Activated T-helper 2 cell treated with anti-CD3 and anti-CD28 coated beads, Interferon-gamma antibody, Interleukin-2, Interleukin-4, amounts not matched to agents 10 μg/mL and 5 μg/mL and 100 μg/mL, durations not matched to agents 14 hours and 24 hours and 36 hours (primary cell): ENCODE measurements at places on chromosomes 3 and 15. TPM values are rescaled to one million over a fixed set of nuclear protein-coding genes. Genes with fewer than 3 reads are reported as not detected.

Gene UROC1
- total RNA-seq, result not detected in 2 replicates

Gene CD200
- total RNA-seq, result 60.3 and 63.3 TPM in 2 replicates

Gene ACAN
- total RNA-seq, result not detected in 2 replicates

Gene SPINT1
- total RNA-seq, result 22.5 and 24.5 TPM in 2 replicates

Gene CFAP92
- 0.37 TPM in 1 of 2 replicates, not detected in the other for total RNA-seq

Gene CADM2
- total RNA-seq, result not detected in 2 replicates

Gene UMPS
- total RNA-seq, result 49.0 and 52.8 TPM in 2 replicates

Gene PLAAT1
- total RNA-seq, result not detected in 2 replicates

Gene REC114
- total RNA-seq, result not detected in 2 replicates

Gene PLA2G4F
- not detected in 2 replicates for total RNA-seq

DNA sequence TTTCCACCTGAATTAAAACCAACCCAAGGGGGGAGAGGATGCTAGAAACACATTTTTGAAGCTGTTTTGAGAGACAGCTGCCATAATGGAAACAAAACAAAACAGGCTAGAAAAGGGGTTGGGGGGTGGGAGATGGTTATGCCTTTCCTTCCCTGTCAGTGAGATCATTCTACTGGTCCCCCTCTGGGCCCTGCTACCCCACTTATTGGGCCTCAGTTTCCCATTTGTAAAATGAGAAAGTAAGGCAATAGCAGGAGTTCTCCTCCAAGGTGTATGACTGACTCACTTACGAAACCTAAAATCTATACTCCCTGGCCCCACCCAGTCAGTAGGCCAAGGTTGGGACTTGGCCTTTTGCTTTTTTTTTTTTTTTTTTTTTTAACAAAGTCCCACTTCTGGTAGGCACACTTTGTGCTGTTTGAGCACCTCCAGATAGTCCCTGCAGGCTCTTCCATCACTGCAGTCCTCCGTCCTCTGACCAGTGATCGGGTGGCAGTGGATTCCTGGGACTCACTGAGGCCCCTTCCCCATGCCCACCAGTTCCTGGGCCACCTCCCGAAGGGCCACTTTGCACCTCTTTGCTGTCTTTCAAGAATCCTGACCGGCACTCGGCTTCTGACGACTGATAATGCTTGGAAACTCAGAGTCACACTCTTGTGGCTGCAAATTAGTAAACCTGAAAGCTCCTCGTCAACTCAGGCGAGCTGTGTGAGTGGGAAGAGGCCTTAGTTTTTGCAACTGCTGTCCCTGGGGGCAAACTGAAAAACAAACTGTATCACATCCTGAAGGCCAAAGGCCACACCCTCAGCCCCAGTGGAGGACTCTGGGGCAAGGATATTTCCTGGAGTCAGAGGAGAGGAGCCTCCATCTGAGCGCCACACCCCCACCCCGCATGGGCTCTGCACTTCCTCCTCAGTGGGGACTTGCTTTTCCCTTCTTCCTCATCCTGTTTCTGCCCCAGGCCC lies 6.7 kb upstream of the PSTPIP1 start:
- peak; percentile 76 for DNase-seq

GRCh38 chr3:43028678-43029490 lies 49.8 kb downstream of the GASK1A start:
- DNase-seq, result no peak

GRCh38 chr3:197458179-197458707 lies 97.5 kb downstream of the BDH1 start:
- no peak for DNase-seq

DNA sequence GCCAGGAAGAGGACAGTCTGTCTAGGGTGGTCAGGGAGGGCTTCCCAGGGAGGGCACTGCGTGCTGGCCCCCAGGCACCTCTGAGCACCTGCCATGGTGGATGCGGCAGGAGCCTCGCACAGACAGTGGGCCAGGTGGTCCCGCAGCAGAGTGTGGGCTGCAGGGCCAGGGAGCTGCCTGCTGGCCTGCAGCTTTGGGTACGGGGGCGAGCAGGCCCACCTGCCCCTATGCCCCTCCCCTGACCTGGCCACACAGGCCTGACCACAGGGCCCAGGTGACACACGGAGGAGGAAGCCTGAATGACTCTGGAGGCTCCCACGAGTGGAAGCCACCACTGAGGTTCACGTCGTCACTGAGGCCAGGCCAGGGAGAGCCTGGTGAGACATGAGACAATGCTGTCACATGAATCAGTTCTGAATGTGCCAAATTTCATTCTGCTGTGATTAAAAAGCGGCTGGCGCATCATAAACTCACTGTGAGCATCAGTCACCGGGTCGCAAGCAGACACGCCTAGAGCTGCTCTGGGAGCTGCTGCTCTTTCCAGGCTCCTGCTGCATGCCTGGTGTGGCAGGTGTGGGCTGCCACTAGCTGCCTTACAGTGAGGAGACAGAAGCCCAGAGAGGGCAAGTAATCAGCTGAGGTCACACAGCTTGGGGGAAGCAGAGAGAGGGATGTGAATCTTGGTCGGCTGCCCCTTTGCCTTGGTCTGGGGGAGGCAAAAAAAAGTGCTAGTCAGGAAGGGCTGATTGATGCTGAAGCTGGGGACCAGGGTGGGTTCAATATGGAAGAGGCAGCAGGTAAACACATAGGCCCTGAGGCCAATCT lies 39.5 kb upstream of the IQSEC1 start:
- no peak for DNase-seq

DNA sequence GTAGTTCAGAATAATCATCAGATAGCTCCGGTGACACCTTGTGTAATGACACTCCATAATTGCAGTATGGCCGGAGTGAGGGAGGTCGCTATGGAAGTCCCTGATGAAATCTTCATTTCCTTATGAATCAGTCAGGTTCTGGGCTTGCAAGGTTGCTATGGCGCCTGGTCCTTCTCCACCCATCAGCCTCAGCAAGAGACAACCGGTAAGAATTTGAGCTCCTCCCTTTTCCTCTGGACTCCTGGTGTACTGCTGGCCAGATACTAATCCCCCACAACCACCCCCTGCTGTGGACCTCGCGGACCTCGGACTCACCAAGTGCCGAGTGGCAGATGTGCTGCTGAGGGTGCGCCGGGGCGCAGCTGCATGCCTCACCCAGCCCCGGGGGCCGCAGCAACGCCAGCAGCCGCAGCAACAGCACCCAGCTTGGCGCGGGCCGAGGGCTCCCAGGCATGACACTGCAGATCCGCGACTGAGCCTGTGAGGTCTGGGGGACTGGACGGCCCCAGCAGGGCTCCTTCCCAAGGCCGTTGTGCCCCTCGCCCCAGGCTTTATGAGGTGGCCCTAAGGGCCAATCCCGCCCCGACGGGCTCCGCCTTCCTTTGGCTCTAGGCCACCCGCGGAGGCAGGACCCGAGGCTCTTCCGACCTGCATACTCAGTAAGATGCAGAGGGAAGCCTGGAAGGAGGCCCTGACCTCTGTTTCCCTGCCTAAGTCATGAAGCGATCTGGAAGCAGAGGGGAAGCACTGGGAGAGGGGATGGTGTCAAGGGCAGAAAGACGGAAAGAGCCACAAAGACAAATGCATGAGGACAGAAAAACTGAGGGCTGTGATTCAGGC lies at the start of gene TIMP4:
TSS of gene TIMP4 (minus strand) at position 526 of the 840 bp plus-strand sequence. CDS start at position 454, 72 bp downstream.
- DNase-seq, result no peak

- DNase-seq, result no peak
Measured at GRCh38 chr15:67865766-67866165, 25.9 kb upstream of the RNU6-1 start.

GRCh38 chr3:171935261-171936123 lies 92.3 kb downstream of the TMEM212 start:
- DNase-seq, result no peak

- peak; percentile 40 for DNase-seq
Measured at GRCh38 chr15:24772686-24773373, 97.3 kb downstream of the NPAP1 start.
